Retinal pigment epithelial cell (primary cell): ENCODE measurements at places on chromosomes 2 and 18.

DNA sequence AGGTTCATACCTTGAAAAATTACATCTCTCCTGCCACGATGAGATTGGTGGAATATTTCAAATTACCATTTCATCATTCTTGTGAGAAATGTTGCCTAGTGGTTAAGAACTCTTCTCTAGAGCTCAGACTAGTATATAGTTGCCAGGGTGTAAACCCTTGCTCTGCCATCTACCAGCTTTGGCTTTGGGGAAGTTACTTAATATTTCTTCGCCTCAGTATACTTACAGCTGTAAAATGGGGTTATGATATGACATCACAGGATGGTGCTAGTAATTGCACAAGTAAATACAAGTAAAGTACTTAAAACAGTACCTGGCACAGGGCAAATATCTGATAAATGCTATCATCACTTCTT lies 1.5 kb downstream of the SPOPL start:
- DNase-seq: no peak

DNA sequence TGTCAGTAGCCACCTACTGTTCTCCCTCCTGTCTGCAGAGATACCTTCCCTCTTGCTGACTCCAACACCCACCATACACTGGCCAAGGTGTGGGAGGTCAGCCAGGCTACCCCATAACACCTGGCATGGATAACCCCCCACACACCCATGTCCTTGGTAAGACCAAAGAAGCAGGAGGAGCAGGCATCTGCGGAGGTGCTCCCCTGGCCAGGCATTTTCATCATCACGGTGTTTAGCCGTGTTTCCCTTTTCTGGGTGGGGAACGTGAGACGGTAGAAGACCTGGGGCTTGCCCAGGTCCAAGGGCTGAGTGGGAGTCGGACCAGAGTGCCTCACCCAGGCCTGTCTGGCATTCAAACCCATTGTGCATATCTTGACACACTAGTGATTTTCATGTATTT lies 150.3 kb downstream of the SMAD7 start:
- no peak for DNase-seq

- DNase-seq: no peak
Measured at GRCh38 chr2:145399131-145399530, 879.2 kb upstream of the ZEB2 start.

DNA sequence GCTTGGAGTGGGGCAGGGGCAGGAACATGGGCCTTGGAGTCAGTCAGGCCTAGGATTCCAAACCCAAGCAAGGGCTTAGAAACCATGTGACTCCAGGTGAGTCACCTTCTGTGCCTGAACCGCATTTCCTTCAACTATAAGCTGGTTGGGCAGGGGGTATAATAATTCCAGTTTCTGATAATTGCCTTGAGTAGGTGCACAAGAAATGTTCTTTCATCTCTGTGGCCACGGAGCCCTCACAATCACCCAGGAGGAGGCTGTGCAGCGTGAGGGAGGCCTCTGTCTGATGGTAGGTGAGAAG lies 112.1 kb upstream of the HAAO start:
- no peak for DNase-seq

- DNase-seq: no peak
Measured at GRCh38 chr2:30268296-30268871, 37.0 kb downstream of the LBH start.

DNA sequence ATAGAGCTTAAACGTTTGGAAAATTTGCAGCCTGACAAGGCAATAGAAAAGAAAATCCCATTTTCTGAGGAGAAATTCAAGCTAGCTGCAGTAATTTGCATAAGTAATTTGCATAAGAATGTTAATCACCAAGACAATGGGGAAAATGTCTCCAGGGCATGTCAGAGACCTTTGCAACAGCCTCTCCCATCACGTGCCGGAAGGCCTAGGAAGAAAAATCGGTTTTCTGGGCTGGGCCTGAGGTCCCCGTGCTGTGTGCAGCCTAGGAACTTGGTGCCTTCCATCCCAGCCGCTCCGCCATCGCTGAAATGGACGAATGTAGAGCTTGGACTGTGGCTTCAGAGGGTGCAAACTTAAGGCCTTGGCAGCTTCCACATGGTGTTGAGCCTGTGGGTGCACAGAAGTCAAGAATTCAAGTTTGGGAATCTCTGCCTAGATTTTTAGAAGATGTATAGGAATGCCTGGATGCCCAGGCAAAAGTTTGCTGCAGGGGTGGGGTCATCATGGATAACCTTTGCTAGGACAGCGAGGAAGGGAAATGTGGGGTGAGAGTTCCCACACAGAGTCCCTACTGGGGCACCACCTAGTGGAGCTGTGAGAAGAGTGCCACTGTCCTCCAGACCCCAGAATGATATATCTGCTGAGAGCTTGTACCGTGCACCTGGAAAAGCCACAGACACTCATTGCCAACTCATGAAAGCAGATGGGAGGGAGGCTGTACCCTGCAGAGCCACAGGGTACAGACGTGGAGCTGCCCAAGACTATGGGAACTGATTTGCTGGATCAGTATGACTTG lies 164.6 kb downstream of the GULP1 start:
- no peak for DNase-seq

DNA sequence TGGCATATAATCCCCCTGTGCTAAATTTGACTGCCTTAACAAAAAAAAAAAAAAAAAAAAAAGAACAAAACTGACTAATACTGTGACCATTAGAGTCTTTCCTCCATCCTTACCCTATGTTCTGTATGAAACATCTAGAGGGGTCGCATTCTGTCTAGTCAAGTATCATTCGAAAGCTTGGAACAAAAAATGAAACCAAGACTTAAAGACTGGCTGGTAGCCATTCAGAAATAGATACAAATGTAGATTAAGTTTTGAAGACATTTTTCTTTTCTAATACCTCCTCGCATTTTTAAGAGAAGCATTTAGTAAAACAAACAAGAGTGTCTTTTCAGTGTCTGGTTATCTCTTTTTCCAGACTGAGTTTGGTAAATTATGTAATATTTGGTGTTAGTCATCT lies 66.7 kb downstream of the SPATS2L start:
- DNase-seq: no peak

DNA sequence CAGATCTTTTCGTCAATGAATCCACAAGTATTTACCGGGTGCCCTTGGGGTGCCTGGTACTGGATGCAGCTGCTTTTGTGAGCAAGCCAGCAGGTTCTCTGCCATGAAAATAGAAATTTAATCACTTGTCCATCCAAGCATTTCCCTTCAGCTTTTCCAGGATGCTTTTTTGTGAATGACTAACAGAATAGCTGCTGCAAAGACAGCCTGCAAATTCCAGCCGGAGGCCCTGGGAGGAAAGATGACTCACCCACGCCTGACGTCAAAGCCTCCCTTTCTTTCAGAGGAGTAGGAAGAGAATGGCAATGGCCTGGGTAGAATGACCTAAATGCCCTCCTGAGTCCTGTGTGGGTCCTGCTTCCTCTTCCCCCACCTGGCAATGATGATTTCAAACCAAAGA lies 111.9 kb downstream of the AP1S3 start:
- DNase-seq: peak; percentile 100
